WTC11 (cell line): ENCODE measurements at places on chromosomes 2 and 18. TPM values are rescaled to one million over a fixed set of nuclear protein-coding genes. Genes with fewer than 3 reads are reported as not detected.

DNA sequence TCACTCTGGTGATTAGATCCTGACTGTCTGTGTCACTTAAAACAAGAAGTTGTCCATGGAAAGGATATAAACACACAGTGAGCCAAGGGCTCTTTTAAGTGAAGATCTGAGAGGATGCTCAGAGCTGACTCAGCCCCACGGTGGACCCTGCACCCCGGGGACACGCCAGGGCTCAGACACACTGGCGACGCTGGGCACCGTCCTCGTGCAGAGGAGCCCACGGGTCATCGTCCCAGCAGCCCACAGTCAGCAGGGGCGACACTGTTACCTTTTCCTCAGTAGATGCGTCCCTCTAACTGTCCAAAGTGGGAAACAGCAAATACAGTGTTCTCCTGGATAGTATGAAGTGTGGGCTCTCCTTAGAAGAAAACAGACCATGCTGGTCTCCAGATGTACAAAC lies 225.6 kb downstream of the HDAC4 start:
- H3K4me3 ChIP-seq = no peak overlapping the region
- H3K36me3 ChIP-seq = peaks cover 83% of the 10 kb centered on the region
- no peaks in the 10 kb centered on the region for H3K4me1 ChIP-seq
- no peaks in the 10 kb centered on the region; the same call in 1 of the 2 replicates for H3K27me3 ChIP-seq

The ABHD1 gene
- 0.31 to 0.62 TPM (median 0.53 TPM) in 3 replicates for total RNA-seq

DNA sequence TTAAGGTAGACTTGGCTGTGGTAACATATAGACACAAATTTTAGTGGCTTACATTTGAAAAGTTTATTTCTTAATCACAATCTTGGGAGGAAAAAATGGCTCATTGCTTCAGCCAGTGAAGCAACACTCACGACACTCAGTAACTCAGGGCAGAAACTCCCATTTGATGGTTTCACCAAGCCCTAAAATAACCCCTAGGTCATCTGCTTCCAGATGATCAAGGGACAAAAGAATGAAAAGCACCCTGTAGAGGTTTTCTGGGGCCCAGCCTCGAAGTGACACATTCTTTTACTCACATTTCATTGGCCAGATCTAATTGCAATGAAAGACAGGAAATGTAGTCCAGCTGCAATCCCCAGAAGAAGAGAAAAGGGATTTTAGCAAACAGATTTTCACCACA lies 275.9 kb downstream of the TMX3 start:
- H3K27ac ChIP-seq = 0 out of 2 replicates have a peak overlapping the region, but pooled peaks have one; percentile 20
- peaks cover 8% of the 10 kb centered on the region for H3K36me3 ChIP-seq
- no peak overlapping the region for H3K4me3 ChIP-seq
- H3K27me3 ChIP-seq = no peaks in the 10 kb centered on the region
- no peak for DNase-seq

The TMEM163 gene
- total RNA-seq = 0.94 to 1.6 TPM (median 1.2 TPM) in 3 replicates

The MAP2 gene
- total RNA-seq = 3.7 to 7.6 TPM (median 3.7 TPM) in 3 replicates
